H1 (cell line): ENCODE measurements at places on chromosomes 4 and X. TPM values are rescaled to one million over a fixed set of nuclear protein-coding genes. Genes with fewer than 3 reads are reported as not detected.

- H3K27me3 ChIP-seq, result peaks cover 32% of the 10 kb centered on the region
- H3K36me3 ChIP-seq, result no peaks in the 10 kb centered on the region
- H3K4me3 ChIP-seq, result peak overlapping the region; percentile 33
- no peak for DNase-seq
- no peak overlapping the region for H3K27ac ChIP-seq
Observed at GRCh38 chr4:7193030-7193958, 956 bp downstream of the SORCS2 start.

GRCh38 chr4:138229160-138229559 is 13.0 kb downstream of the SLC7A11 start:
- no peak overlapping the region for H3K4me3 ChIP-seq

HS3ST1 gene
- total RNA-seq, result 1.5 and 1.7 TPM in 2 replicates

FABP2 gene
- not detected in 2 replicates for total RNA-seq

SMIM14 gene
- total RNA-seq, result 26.6 and 29.1 TPM in 2 replicates

RIBC1 gene
- 0.82 and 0.97 TPM in 2 replicates for total RNA-seq

- no peaks in the 10 kb centered on the region; the same call in 1 of the 2 replicates for H3K36me3 ChIP-seq
- no peak overlapping the region for H3K27ac ChIP-seq
- no peak for DNase-seq
- peaks cover 3% of the 10 kb centered on the region for H3K4me1 ChIP-seq
- no peaks in the 10 kb centered on the region for H3K27me3 ChIP-seq
- no peak overlapping the region for H3K4me3 ChIP-seq
Observed at GRCh38 chr4:82381235-82381634, 7.4 kb upstream of the HNRNPD start.

NHS gene
- 6.6 and 6.7 TPM in 2 replicates for total RNA-seq

GABRG1 gene
- 0.36 and 0.43 TPM in 2 replicates for total RNA-seq

DDX60 gene
- 1.5 and 1.6 TPM in 2 replicates for total RNA-seq

ITGB1BP2 gene
- total RNA-seq, result 5.1 and 5.2 TPM in 2 replicates

DNA sequence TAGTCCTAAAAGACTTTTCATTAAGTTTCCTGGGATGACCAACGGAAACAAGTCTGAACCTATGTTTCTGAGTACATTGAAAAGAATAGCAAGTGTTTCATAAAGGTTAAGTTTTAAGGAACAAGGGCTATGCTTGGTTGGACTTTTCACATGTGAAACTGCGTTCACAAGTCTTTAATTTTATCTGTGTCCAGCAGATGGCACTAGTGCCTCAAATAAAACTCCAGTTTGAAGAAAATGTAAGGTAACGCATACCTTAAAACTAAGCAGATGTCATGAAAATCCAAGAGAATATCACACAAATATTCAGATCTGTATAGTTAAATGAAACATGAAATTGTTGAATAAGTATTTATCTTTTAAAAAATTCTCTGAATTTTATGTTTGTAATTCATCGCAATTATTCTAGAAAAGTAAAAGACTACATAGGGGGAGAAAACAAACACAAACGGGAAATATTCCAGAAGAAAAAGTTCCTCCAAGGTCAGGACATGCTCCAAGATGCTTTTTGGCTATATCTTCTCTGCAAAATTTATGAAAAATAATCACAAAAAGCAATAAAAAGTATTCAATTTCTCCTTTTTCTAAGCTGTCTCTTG is 89.6 kb upstream of the MAD2L1 start:
- no peaks in the 10 kb centered on the region for H3K4me1 ChIP-seq
- H3K36me3 ChIP-seq, result no peaks in the 10 kb centered on the region
- H3K27me3 ChIP-seq, result no peaks in the 10 kb centered on the region
- no peak overlapping the region for H3K27ac ChIP-seq
- no peak for DNase-seq
- no peak overlapping the region for H3K4me3 ChIP-seq

RBMXL3 gene
- total RNA-seq, result not detected in 2 replicates

GRCh38 chr4:180057891-180058671 is 2185.1 kb upstream of the TENM3 start:
- peak overlapping the region; percentile 99 for H3K4me3 ChIP-seq
- DNase-seq, result peak; percentile 72
- no peak overlapping the region for H3K27ac ChIP-seq
- no peaks in the 10 kb centered on the region for H3K36me3 ChIP-seq
- peaks cover 3% of the 10 kb centered on the region for H3K4me1 ChIP-seq
- H3K27me3 ChIP-seq, result peaks cover 13% of the 10 kb centered on the region

- no peaks in the 10 kb centered on the region for H3K36me3 ChIP-seq
- no peaks in the 10 kb centered on the region for H3K27me3 ChIP-seq
- H3K4me3 ChIP-seq, result no peak overlapping the region
- DNase-seq, result no peak
- no peaks in the 10 kb centered on the region for H3K4me1 ChIP-seq
Observed at GRCh38 chr4:14812101-14812500, 190.2 kb upstream of the CPEB2 start.

DNA sequence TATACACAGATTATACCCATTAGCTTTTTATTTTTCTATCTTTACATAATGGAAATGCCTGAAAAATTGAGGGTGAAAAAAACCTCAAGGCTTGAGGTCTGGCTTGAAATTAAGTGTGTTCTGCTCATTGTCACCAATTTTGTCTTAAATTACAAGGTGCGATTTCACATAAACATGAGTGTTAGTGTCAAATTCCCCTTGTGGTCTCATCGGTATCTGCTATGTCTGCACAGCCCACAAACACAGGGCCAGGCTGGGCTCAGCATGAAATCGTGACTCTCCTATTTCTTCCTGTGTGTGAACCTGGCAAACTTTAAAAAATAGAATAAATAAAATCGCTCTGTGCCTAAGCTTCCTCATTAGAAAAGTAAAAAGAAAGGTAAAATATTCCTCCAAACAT is 109.1 kb downstream of the CRLF2 start:
- peaks cover 4% of the 10 kb centered on the region; the same call in 1 of the 2 replicates for H3K4me1 ChIP-seq
- no peaks in the 10 kb centered on the region for H3K27me3 ChIP-seq
- H3K27ac ChIP-seq, result no peak overlapping the region
- H3K4me3 ChIP-seq, result no peak overlapping the region
- no peaks in the 10 kb centered on the region for H3K36me3 ChIP-seq

DNA sequence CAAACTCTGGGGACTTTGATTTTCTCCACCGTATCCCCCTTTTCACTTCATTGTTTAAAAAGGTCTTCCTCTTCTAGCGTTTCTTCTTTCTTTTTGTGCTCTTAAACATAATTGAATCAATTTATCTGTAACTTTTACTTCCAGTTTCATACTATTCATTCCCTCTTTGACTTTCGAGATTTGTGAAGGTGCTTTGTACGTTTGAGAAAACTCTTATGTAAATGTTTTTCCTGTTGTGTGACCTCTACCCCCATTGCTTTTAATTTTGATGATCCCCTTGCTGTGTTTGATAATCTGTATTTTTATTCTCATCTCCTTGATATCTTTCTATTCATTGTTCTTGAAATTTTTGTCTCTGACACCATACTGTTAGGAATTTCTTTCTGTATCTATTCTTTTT is 4.8 kb downstream of the USP38 start:
- no peaks in the 10 kb centered on the region; the same call in 1 of the 2 replicates for H3K4me1 ChIP-seq
- H3K27ac ChIP-seq, result no peak overlapping the region
- peaks cover 4% of the 10 kb centered on the region for H3K36me3 ChIP-seq
- DNase-seq, result no peak

LAMTOR3 gene
- 24.0 and 25.1 TPM in 2 replicates for total RNA-seq

PAQR3 gene
- total RNA-seq, result 29.5 and 35.2 TPM in 2 replicates

S100G gene
- not detected in 2 replicates for total RNA-seq

GRCh38 chr4:64520421-64520820 is 111.2 kb upstream of the TECRL start:
- no peaks in the 10 kb centered on the region for H3K4me1 ChIP-seq
- H3K27ac ChIP-seq, result no peak overlapping the region
- H3K27me3 ChIP-seq, result no peaks in the 10 kb centered on the region
- no peaks in the 10 kb centered on the region for H3K36me3 ChIP-seq
- H3K4me3 ChIP-seq, result no peak overlapping the region
- DNase-seq, result no peak

GRCh38 chr4:186351668-186352194 is 85.7 kb downstream of the F11 start:
- H3K4me3 ChIP-seq, result no peak overlapping the region
- H3K27me3 ChIP-seq, result peaks cover 6% of the 10 kb centered on the region
- H3K4me1 ChIP-seq, result no peaks in the 10 kb centered on the region
- no peaks in the 10 kb centered on the region for H3K36me3 ChIP-seq

GRCh38 chrX:145609951-145610511 is 207.6 kb upstream of the SLITRK2 start:
- no peak overlapping the region for H3K4me3 ChIP-seq
- H3K36me3 ChIP-seq, result no peaks in the 10 kb centered on the region
- DNase-seq, result no peak

DNA sequence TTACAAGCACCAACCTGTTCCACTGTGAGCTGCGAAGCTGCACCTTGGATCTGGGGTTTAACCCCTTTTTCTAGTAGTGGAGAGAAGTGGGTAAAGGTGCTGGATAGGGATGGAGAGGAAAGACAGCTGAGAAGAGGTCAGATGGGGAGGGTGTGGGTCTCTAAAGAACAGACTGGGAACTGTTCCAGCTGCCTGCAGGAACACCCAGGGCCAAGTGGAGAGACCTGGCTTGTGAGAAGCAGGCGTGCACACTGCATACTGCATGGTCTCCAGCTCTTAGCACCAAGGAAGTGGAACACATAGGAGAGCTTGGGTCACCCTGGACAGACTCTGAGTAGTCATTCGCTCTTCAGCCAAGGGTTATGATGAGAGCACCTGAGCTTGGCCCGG is 16.1 kb downstream of the BCOR start:
- no peak overlapping the region for H3K27ac ChIP-seq
- peaks cover 46% of the 10 kb centered on the region for H3K4me1 ChIP-seq
- H3K27me3 ChIP-seq, result no peaks in the 10 kb centered on the region
- no peak for DNase-seq
- H3K4me3 ChIP-seq, result no peak overlapping the region
- H3K36me3 ChIP-seq, result peaks cover 4% of the 10 kb centered on the region; the same call in 1 of the 2 replicates

- no peak overlapping the region for H3K27ac ChIP-seq
- DNase-seq, result no peak
- H3K4me3 ChIP-seq, result no peak overlapping the region
- peaks cover 2% of the 10 kb centered on the region; the same call in 1 of the 2 replicates for H3K36me3 ChIP-seq
- H3K27me3 ChIP-seq, result no peaks in the 10 kb centered on the region
Observed at GRCh38 chr4:1298461-1298860, 8.8 kb downstream of the MAEA start.

RNF4 gene
- total RNA-seq, result 75.0 and 78.9 TPM in 2 replicates

DNA sequence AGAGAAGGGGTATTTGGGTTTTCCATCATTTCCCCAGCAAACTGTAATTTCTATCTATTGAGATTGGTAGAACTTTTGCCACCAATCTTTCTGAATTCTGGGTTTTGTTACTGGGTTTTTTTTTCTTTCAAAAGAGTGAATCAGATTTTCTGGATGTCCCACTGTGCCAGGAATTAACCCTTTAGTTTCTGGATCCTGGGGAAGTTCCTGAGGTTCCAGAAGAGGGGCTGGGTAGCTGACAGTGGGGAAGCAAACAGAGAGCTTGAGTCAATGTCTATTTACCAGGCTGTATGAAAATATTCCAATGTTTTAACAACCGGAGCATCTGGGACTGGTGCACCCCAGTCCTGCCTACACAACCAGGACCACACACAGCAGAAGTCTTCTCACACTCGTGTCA is 25.8 kb upstream of the SOD3 start:
- H3K27me3 ChIP-seq, result no peaks in the 10 kb centered on the region
- peaks cover 4% of the 10 kb centered on the region; the same call in 1 of the 2 replicates for H3K4me1 ChIP-seq
- no peak for DNase-seq
- H3K27ac ChIP-seq, result no peak overlapping the region

GRCh38 chrX:46918434-46918833 is 6.2 kb downstream of the JADE3 start:
- H3K27ac ChIP-seq, result no peak overlapping the region
- no peak overlapping the region for H3K4me3 ChIP-seq
- H3K36me3 ChIP-seq, result no peaks in the 10 kb centered on the region; the same call in 1 of the 2 replicates
- no peaks in the 10 kb centered on the region for H3K27me3 ChIP-seq

DNA sequence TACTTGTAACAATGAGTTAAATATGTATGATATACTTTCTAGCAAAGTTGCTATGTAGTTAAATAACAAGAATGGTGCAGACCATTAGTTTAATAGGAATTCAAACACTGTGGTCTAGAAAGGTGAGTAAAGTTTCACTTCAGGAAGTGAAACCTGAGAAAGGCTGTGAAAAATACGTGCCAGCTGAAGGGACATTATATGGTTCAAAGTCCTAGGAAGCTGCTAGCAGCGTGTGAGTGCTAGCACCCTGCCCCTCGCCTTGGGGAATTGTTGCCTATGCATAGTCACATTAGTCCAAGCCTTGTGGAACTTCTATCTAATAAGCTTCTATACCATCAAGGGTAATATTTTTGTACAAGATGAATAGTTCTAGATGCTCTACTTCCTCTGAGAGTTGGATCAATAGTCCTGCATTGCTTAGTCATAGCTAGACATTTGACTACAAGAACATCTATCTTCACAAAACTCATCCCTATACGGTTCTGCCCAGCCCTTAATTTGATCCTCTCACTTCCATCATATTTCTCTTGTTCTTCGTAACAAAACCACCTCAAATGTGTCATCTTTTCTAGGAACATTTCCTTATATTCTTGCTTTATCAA is 45.8 kb upstream of the ARSJ start:
- H3K36me3 ChIP-seq, result no peaks in the 10 kb centered on the region
- no peak overlapping the region for H3K27ac ChIP-seq
- no peaks in the 10 kb centered on the region for H3K4me1 ChIP-seq
- no peaks in the 10 kb centered on the region for H3K27me3 ChIP-seq

NKX6-1 gene
- 0.19 and 0.45 TPM in 2 replicates for total RNA-seq

FHDC1 gene
- total RNA-seq, result 27.7 and 28.6 TPM in 2 replicates

FMR1NB gene
- not detected in 2 replicates for total RNA-seq

CD99L2 gene
- 6.6 and 8.5 TPM in 2 replicates for total RNA-seq

CXCL13 gene
- not detected in 2 replicates for total RNA-seq

GRCh38 chr4:37051111-37051510 is 193.4 kb upstream of the NWD2 start:
- DNase-seq, result no peak
- H3K27ac ChIP-seq, result no peak overlapping the region
- no peak overlapping the region for H3K4me3 ChIP-seq
- H3K36me3 ChIP-seq, result no peaks in the 10 kb centered on the region
- no peaks in the 10 kb centered on the region for H3K4me1 ChIP-seq
- H3K27me3 ChIP-seq, result no peaks in the 10 kb centered on the region

GRCh38 chr4:168707205-168707604 is 210.4 kb downstream of the PALLD start:
- no peak overlapping the region for H3K27ac ChIP-seq
- H3K4me1 ChIP-seq, result no peaks in the 10 kb centered on the region
- H3K27me3 ChIP-seq, result no peaks in the 10 kb centered on the region
- DNase-seq, result no peak
- H3K4me3 ChIP-seq, result no peak overlapping the region

AIFM1 gene
- total RNA-seq, result 52.8 and 55.4 TPM in 2 replicates

DNA sequence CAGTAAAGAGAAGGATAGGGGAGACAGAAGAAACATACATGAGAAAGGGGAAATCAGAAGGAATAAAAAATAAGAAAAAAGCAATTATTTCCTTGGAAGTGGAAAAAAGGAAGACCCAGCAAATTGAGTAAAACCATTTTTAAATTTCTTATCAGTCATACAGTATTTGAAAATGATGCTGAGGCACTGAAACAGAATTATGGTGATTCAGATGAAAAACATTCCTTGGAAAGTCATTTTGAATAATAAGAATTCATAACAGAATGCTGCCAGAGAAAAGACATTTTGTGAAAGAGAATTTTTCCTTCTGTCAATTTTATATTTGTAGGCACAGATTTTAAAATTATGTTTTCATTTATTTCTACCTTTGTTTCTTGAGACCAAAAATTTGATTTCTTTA is 895.5 kb upstream of the EPHA5 start:
- no peaks in the 10 kb centered on the region for H3K4me1 ChIP-seq
- H3K4me3 ChIP-seq, result no peak overlapping the region
- H3K27me3 ChIP-seq, result no peaks in the 10 kb centered on the region
- H3K36me3 ChIP-seq, result no peaks in the 10 kb centered on the region
- H3K27ac ChIP-seq, result no peak overlapping the region

- no peak for DNase-seq
- H3K4me1 ChIP-seq, result no peaks in the 10 kb centered on the region
- H3K4me3 ChIP-seq, result no peak overlapping the region
- no peak overlapping the region for H3K27ac ChIP-seq
- H3K27me3 ChIP-seq, result no peaks in the 10 kb centered on the region
Observed at GRCh38 chrX:56757327-56757726, 28.3 kb downstream of the NBDY start.
